ENCODE measurements at places on chromosomes 16 and 17.

- no peak for DNase-seq
Measured at GRCh38 chr17:33072421-33073161, 80.9 kb downstream of the SPACA3 start.

DNA sequence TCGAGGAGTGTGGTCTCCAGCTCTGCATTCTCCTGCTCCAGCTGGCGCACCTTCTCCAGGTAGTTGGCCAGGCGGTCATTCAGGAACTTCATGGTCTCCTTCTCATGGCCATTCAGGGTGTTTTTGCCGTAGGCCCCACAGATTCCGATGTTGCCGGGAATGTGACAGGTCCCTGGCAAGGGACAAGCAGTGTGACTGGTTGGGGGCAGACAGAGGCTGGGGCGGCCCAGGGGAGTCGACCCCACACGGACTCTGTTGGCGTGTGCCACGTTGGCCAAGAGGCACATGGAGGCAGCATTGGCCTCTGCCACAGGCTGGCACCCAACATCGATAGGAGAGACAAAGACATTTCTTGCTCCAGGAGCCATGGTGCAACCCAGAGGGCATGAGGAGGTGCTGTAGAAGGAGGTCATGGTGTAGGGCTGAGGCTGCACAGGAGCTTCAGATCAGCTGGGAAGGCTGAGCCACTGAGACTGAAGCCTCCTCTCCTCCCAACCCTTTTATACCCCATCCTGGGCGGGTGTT, at the start of gene KRT37:
TSS of gene KRT37 (minus strand) at position 475 of the 525 bp plus-strand sequence. CDS start at position 413, 62 bp downstream.
- DNase-seq = no peak

- DNase-seq = peak; percentile 37
Measured at GRCh38 chr17:33647956-33648355, 354.9 kb upstream of the ASIC2 start.

- no peak for DNase-seq
Measured at GRCh38 chr17:58091024-58091567, 7.9 kb downstream of the DYNLL2 start.

GRCh38 chr17:79115487-79115886, 40.9 kb downstream of the ENGASE start:
- no peak for DNase-seq

DNA sequence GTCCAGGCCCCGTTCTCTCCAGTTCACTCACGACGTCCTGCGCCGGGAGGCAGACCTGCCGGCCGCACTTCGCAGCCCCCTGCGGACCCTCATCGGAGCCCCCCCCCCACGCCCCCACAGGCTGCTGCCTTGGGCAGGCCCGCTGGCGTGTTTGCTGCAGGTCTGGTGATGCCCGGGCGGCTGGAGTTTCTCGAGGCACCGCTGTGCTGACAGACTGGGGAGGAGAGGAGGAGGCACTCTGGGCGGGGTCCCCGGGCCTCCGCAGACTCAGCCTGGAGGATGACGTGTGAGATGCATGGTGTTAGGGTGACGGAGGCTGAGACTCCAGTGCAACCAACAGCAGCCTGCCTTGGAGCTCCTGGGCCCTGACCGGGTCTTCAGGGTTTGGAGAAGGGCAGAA, 24.1 kb downstream of the BAIAP2 start:
- DNase-seq = no peak
